ENCODE measurements at places on chromosomes 4 and X.

- no peak for DNase-seq
These were observed 64.5 kb upstream of the MAGEA10 start for GRCh38 chrX:152202886-152203285.

DNA sequence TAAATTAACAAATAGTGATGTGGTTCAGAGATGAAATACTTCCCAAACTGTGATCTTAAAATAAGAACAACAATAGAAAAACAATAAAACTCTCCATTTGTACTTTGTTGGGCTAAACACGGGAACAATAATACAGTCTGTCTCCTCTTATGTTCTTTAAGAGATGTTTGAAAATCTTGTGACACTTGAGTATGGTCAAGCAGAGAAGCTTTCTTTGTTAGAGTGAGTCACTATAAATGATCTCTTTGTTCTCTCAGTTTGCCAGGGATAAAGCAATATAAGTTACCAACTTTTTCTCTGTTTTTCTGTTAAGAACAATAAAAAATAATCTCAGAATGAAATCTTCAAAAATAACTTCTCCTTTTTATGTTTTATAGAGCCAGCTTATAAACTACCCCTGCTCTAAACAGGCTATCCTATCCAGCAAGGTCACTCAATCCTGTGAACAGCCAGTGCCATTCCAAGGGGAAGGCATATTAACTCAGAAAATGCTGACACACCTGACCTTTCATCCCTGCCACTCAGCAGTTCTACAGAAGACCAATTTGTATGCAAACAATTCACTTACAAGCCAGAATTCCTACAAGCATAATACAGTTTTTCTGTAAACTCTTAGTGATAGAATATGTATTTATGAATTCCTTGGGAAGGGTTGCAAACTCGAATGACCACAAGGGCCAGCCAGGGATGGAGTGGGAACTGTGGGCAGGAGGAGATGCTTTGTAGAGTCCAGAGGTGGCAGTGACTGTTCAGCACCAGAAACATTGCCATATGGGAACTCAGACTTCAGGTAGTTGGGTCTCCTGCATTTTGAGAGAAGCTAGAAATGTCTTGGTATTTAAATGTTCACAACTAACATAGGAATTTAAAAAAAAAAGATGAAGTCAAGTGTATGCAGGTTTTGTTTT, 52.2 kb downstream of the AFM start:
- DNase-seq, result peak; percentile 76

DNA sequence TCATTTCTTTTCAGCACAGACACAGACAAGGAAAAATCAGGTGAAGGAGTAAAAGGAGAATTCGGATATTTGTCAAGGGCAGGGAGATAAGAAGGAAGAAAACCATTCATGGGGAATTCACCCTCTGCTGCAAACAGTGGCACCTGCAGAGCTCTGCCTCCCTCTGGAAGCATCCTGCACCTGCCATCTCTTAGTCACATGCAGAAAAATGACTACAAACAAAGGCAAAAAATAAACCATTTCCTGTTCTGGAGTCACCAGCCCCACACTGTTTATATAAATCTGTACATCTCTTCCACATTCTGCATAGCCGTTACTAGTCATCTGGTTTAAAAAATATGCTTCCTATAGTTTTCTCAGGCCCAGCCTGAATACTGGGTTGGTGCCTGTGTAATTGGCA, 205.3 kb downstream of the ARAP2 start:
- DNase-seq, result no peak

DNA sequence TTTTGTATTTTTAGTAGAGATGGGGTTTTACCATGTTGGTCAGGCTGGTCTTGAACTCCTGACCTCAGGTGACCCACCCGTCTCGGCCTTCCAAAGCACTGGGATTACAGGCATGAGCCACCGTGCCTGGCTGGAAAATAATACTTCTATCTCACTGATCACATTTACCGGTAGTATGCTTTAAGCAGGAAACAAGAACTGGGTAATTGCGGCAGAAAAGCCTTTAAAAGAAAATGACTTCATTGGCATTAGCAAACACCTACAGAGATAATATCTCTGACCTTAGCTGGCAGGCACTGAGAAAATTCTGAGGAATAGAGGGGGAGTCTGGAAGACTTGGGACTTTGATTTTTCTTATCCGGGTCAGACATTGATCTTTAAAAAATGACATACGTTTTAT, 78.5 kb downstream of the SHROOM3 start:
- no peak for DNase-seq
